ENCODE measurements at places on chromosomes 5 and 9. TPM values are rescaled to one million over a fixed set of nuclear protein-coding genes. Genes with fewer than 3 reads are reported as not detected.

GRCh38 chr5:137792303-137792702, 38.1 kb upstream of the HNRNPA0 start:
- no peak for DNase-seq

DNA sequence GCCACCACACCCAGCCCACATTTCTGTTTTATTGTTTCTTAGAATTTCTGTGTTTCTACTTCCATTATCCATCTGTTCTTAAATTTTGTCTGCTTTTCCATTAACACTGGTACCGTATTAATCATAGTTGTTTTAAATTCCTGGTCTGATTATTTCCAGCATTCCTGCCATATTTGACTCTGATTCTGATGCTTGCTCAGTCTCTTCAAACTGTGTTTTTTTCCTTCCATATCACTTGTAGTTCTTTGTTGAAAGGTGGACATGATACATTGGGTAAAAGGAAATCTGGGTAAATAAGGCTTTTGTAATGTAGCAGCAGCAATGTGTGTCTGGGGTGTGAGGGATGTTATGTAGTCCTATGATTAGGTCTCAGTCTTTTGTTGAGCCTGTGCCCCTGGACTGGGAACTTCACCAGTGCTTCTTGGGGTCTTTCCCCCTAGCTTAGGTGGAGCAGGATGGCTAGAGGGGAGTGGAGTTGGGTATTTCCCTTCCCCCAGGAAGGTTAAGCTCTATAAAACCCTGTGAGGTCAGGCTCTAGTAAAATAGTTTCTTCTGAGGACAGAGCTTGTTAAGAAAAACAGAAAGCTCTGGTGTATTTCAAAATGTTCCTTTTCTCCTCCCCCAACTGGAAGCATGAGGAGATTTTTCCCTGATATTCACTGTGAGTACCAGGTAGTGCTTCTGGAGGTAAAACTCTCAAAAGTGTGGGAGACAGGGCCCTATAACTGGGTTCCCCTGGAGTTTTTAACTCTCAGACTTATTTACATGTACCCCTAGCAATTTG, 10.1 kb upstream of the TMOD1 start:
- DNase-seq = no peak

DNA sequence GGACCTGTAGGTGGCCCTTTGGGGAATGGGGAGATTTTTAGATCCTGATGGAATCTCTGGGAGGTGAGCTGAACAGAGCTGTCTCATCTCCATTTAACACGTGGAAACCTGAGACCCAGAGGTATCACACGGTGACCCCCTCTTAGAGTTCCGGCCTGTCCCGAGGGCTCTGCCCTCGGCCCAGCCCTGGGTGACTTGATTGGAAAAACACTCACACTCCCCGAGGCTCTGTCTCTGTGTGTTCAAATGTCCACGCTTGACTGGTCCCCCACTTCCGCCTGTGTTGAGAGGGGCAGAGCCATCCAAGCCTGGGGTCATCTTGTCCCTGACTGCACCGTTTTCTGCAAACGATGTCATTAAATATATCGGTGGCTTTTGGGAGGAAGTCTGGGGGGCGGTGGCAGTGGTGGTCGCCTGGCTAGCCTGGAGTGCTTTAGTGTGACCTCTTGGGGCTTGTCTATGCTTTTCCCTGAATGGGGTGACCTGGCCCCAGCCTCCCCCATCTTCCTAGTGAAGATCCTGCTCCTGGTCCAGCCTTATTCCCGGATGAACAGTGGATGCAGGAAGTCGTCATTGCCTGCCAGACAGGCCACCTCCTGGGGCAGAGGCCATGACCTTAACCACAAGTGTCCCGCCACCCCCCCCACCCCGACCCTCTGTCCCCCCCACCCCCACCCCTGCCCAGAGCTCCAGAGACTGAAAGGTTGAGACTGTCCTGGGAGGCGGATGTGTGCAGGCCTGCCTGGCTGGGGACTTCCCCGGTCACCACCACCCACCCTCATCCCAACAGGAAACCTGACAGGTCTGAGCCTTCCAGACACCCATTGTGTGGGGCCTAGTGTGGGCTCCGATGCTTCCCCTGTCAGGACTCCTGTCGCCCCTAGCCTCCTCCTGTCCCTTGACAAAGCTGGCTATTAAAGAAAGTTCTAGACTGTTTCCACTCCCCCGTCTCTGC, 5.3 kb upstream of the DAB2IP start:
- no peak for DNase-seq

- DNase-seq = no peak
Observed at GRCh38 chr5:77847814-77848290, 71.7 kb upstream of the TBCA start.

GRCh38 chr9:73065439-73065838, 86.2 kb upstream of the ANXA1 start:
- DNase-seq = no peak

GRCh38 chr5:6729386-6730310, 16.4 kb downstream of the TENT4A start:
- DNase-seq = no peak

Gene TEX48
- not detected for total RNA-seq

Gene FOXD4
- total RNA-seq = 0.32 TPM

Gene PIP5KL1
- 11.5 TPM for total RNA-seq

All from lower lobe of right lung (tissue), 2 donors.